Endothelial cell of umbilical vein (primary cell): ENCODE measurements at places on chromosomes 7 and 10.

DNA sequence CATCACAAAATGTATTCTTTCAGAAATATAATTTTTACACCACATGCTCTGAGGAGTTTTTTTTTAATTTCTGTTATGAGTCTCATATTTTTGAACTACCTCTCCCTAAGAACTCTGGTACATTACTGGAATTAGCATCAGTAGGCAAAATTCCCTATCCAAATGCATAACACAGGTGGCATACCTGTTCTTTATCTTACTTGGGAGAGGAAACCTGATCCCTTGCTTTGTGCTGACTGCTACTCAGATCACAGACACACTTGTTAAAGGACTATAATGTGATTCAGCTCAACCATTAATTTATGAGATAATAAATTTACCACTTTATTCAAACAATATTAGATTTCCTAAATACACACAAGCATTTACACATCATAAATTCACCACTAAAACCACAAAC is 617.2 kb downstream of the GRM8 start:
- DNase-seq: no peak

DNA sequence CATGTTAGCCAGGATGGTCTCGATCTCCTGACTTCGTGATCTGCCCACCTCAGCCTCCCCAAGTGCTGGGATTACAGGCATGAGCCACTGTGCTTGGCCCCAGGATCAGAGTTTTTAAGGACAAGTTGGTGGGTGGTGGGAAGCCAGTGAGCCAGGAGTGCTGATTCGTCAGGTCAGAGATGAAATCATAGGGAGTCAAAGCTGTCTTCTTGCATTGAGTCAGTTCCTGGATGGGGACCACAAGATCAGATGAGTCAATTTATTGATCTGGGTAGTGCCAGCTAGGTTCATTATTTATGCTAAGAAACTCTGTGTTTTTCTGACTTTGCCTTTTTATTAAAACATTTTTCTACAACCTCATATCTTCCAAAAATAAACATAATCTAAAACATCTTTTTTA is 423.8 kb downstream of the ARL4A start:
- DNase-seq: no peak

GRCh38 chr10:43968076-43968475 is 319.4 kb upstream of the ZNF32 start:
- DNase-seq: no peak

- DNase-seq: no peak
These were observed 65.8 kb downstream of the MAP3K8 start for GRCh38 chr10:30499816-30500215.

- DNase-seq: no peak
These were observed 108.3 kb downstream of the AOAH start for GRCh38 chr7:36615852-36616540.

GRCh38 chr10:15365692-15366091 is 5.4 kb downstream of the FAM171A1 start:
- DNase-seq: no peak

DNA sequence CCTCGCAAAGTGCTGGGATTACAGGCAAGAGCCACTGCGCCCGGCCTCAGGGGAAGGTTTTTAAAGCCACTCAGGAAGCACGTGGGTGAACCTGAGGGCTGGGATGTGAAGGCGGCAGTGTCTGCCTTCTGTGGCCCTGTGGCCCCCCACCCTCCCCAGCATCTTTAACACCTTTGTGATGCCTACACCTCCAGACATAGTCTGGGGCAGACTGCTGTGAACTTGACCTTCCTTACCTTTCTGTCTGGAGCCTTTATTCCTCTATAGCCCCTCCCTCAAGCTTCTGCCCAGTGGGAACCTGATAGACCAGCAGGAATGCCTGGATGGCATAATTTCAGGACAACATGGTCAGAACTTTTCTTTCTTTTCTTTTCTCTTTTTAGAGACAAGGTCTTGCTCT is 550.2 kb downstream of the GALNT17 start:
- no peak for DNase-seq

- no peak for DNase-seq
These were observed 96.0 kb downstream of the NOD1 start for GRCh38 chr7:30382607-30383006.

- DNase-seq: no peak
These were observed 19.2 kb downstream of the GNA12 start for GRCh38 chr7:2824678-2825461.

DNA sequence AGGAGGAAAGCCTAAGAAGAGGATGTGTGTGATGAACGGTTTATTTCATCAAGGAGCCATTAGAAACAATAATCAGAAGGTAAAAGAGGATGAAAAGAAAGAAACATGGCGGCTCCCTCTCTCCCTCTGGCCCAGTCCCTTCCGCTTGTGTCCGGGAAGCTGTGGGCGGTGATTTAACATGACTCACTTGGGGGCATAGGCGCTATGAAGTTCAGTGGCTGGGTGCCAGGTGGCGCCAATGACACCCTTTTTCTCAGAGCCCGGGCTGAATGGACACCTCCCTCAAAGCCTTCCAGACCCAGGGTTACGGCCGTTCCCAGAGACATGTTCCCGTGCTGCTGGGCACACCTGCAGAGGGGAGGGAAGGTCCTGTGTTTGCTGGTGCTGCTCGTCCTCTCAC is 244.0 kb downstream of the SKAP2 start:
- DNase-seq: no peak

- no peak for DNase-seq
These were observed 115.8 kb upstream of the ITGB1 start for GRCh38 chr10:33073641-33074415.

DNA sequence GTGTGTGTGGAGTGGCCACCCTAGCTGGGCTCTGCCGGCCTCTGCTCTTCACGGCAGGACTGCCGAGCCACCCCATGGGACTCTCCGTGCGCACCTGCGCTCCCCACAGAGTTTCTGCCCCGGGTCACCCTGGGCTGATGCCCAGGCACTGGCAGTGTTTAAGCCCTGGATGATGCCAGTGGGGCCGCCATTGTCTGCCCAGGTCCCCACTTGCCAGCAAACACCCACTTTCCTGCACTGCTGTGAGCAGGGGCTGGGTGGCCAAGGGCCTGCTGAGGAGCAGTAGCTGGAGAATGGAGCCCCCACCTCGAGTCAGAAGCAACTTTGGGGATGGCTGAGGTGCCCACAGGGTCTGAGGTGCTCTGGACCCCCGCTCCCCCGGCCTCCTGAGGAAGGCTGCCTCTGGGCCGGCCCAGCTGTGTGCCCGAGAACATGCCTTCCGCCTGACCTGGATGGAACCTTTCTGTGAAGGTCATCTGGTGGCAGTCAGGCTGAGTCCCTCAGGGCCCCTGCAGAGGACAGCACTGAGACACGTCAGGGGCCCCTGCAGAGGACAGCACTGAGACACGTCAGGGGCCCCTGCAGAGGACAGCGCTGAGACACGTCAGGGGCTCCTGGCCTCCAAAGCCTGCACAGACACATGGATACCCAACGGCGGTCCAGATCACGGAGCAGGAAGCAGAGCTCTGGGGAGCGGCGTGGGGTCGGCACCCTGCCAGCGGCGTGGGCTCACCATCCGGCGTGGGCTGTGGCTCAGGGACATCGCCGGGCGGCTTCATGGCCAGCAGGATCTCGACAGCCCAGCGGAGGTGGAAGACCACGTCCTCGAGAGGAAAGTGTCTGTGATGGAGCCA is 62.0 kb downstream of the CFAP46 start:
- no peak for DNase-seq

GRCh38 chr10:33190406-33190805 is 144.1 kb downstream of the NRP1 start:
- no peak for DNase-seq

DNA sequence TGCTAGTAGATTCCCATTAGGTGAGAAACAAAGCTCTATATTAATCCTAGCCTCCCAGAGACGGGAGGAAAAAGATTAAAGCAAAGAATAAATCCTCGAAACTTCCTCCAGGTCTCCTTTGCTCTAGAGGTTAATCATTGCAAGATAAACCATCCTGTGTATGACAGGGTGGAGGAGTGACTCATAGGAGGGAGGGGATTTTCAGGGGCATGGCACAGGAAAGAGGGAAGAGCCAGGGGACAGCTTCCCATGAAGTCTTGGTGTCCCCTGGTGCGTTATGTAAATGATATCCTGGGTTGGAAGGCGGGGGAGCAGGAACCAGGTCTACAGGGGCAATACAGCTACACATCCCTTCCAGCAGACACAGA is 780 bp downstream of the CYP3A5 start:
- no peak for DNase-seq
